ENCODE measurements at places on chromosomes 13 and 19. TPM values are rescaled to one million over a fixed set of nuclear protein-coding genes. Genes with fewer than 3 reads are reported as not detected.

Gene CCDC106
- total RNA-seq = 2.0 TPM

Gene BAX
- 331 TPM for total RNA-seq

Gene CGB7
- total RNA-seq = not detected

Gene GPR18
- 15.2 TPM for total RNA-seq

Gene ITGBL1
- total RNA-seq = not detected

All from CD8-positive, alpha-beta memory T cell (primary cell).